CD4-positive, alpha-beta T cell treated with Interleukin-17A for 1 hour (primary cell): ENCODE measurements at places on chromosomes 1 and 21.

GRCh38 chr1:203410182-203410900 lies 59.4 kb upstream of the FMOD start:
- no peak for DNase-seq

GRCh38 chr1:154923695-154924094 lies 12.8 kb downstream of the PMVK start:
- DNase-seq: no peak

DNA sequence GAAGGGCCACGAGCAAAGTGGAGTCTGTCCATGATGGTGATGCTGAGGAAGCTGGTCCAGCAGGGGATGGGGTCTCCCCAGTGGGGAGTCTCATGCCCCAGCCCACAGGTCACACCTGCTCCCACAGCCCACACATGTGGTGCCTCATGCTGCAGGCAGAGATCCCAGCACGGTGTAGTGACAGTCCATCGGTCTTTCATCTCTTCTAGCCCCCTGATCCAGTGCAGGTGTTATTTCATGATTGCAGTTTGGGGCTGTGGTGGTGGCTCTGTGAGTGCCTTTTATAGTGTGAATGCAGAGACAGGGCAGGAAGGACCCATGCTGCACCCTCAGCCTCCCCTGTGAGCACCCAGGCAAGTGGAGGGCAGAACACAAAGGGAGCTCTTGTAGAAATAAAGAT lies 45.0 kb downstream of the UBASH3A start:
- no peak for DNase-seq

GRCh38 chr1:205563927-205564441 lies 59.5 kb downstream of the CDK18 start:
- DNase-seq: no peak

DNA sequence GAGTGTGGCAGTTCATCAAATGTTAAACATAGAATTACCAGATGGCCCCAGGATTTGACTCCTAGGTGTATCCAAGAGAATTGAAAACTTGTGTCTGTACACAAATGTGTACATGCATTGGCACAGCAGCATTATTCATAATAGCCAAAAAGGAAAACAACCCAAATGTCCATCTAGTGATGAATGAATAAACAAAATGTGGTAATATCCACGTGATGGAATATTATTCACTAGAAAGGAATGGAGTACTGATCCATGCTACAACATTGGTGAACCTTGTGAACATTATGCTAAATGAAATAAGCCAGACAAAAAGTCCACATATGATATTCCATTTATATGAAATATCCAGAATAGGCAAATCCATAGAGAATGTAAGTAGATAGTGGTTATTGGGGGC lies 77.7 kb downstream of the RAVER2 start:
- no peak for DNase-seq
